ENCODE measurements at places on chromosomes 6 and 20.

GRCh38 chr6:28764761-28765282, 159.0 kb downstream of the TRIM27 start:
- DNase-seq: no peak

GRCh38 chr20:50624351-50625016, 66.9 kb downstream of the RIPOR3 start:
- DNase-seq: no peak

- DNase-seq: no peak
These were observed 200.6 kb downstream of the GMPR start for GRCh38 chr6:16438718-16439591.

- no peak for DNase-seq
These were observed 680 bp downstream of the LATS1 start for GRCh38 chr6:149717255-149717587.

GRCh38 chr6:37794825-37795224, 24.7 kb upstream of the ZFAND3 start:
- no peak for DNase-seq

GRCh38 chr20:50545126-50545525, 34.9 kb downstream of the PTPN1 start:
- DNase-seq: no peak

DNA sequence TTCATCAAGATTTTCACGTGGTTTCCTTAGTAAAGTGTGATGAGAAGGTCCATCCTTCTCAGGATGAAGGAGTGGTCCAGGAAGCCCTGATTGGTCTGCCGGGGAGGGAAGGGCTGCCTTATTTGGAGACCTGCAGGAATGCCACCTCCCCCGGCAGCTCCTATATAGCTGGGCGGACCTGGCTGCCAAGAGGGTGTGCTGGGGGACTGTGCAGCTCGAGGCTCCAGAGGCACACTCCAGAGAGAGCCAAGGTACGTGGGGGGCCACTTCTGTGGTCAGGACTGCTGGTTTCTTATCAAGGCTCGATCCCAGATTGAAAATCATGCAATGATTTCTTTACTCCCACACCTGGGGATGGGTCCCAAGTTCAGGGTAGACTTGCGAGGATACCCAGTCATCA, at the start of gene PRND:
Gene PRND, plus strand, starts transcription at position 191 of the 400 bp plus-strand sequence. CDS start 2,643 bp downstream, outside the sequence.
- DNase-seq: no peak

DNA sequence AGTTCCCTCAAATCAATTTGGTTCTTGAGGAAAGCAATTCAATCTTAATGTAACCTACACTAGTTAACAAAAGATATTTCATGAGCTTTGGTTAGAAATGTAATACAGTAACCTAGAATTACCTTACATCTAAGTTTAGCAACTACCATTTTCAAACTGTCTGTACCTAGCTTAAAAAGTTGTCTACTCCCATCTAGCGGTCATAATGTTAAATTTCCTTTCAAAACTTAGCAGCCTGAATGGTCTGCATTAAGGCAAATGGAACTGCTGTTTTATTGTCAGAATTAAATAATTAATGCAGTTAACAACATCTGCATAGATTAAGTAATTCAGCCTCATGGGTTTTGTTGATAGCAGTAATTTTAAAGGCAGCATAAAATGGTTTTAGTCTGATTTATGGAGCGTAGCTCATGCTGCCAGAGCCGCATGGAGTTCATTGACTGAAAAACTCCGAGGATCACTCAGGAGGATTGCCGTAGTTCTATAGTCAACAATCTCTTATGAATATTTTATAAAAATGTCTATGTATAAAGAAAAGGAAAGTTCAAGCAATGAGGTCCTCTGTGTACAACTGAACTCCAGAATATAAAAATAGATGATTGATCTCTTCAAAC, 485.4 kb upstream of the MANEA start:
- no peak for DNase-seq

GRCh38 chr20:31674895-31675827, 37.4 kb downstream of the COX4I2 start:
- peak; percentile 44 for DNase-seq

- no peak for DNase-seq
These were observed 4.5 kb downstream of the NRN1 start for GRCh38 chr6:6002005-6002847.

GRCh38 chr20:61773926-61774587, 291.6 kb downstream of the TAF4 start:
- no peak for DNase-seq

DNA sequence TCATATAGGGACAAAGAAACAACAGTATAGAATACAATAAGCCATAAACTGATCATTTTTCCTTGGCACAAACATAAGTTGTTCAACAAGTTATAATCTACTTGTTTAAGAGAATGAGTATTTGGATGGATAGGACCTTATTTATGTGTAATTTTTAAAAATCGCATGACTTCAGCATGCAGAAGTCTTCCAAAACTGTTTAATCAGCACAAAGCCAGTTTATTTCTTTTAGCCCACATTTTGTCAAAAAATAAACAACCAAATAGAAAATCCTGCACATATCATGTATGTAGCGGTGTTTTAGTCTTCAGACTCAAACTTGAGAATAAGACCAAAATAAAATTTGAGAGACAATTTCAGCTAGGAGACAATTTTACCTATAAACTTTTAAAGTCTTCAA, 304.7 kb downstream of the TRDN start:
- no peak for DNase-seq

DNA sequence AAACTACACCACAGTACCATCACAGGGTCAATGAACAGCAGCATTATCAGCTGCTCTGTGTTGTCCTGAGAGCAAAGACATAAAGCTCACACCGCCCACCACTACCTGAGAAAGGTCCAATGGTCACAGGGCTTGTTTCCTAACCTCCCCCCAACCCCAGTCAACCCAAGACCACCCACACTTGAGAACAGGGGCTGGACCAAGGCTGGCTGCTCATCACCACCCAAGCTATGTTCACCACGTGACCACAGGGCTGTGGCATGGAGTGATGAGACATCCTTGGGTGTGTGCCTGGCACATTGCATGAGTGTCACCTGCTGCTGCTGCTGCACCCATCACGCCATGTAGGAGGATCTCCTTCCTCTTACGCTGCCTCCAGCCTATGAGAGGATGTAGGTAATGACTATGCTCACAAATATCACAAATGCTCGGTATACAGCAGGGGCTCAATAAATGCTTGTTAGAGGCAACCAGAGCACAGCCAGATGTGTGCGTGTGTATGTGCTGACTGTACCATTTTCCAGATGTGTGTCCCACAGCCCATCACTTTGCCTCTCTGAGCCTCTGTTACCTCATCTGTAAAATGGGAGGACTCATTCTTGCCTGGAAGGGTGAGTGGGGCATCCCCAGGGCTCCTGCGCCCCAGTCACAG, 23.3 kb upstream of the SIRPA start:
- DNase-seq: no peak

- no peak for DNase-seq
These were observed 29.9 kb downstream of the COX4I2 start for GRCh38 chr20:31667315-31668285.

DNA sequence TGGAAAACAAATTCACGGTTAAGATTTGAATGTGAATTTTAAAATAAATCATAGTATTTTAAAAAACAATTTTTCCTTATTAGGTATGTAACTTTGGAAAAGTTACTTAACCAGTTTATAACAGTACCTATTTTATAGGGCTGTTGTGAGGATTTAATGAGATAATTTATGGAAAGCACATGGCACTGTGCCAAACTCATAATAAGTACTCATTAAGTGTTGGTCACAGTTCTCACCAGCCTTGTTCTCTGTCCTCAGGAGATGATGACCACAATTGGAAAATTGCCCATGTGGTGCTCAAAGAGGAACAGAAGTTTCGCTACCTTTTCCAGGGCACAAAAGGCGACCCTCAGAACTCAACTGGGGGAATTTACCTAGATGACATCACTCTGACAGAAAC, 39.6 kb downstream of the MEP1A start:
- no peak for DNase-seq

DNA sequence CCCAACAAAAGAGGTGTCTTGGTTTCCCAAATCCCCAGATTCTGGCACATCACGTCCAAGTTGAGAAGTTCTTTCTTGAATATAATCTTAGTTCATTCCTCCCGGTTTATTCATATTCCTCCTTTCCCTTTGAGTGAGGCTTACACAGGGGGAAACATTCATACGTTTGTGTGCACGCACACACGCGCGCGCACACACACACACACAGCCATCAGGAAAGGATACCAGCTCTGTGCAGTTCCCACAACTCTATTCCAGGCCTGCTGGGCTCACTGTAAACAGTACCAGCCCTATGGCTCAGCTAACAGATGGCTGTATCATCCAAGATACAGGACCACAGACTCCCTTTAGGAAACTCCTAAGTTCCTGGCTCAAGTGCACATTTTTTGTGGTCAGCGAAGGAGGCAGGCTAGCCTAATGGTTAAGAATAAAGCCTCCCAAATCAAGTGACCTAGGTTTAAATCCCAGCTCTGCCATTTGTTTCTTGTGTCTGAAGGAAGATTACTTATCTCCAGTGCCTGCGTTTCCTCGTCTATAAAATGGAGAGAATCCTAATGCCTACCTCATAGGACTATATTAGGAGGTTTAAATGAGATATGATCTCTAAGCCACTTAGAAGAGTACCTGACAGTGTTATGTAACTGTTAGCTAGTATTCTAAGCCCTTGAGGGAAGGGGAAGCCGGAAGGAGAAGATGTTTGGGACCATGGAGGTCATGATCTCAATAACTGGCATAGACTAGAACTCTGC, 3.7 kb upstream of the TAF8 start:
- DNase-seq: no peak

- DNase-seq: no peak
These were observed 27.8 kb upstream of the FAM110A start for GRCh38 chr20:805713-806112.

DNA sequence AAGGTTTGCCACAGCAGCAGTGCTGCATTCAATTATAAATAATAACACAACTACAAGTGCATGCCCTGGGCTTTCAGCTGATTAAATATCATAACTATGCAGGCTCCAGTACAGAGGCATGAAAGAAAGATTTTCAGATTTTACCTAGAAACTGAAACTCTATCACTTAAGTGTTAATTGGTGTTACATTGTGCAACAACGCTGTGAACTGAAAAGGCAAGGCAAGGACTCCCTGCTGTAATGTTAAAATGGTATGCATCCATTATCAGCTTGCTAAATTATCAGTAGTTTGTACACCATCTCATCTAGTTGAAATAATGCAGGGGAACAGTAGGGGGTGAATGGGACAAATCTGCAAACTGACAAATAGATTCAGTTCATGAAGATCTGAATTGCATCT, 976.7 kb upstream of the MANEA start:
- no peak for DNase-seq

DNA sequence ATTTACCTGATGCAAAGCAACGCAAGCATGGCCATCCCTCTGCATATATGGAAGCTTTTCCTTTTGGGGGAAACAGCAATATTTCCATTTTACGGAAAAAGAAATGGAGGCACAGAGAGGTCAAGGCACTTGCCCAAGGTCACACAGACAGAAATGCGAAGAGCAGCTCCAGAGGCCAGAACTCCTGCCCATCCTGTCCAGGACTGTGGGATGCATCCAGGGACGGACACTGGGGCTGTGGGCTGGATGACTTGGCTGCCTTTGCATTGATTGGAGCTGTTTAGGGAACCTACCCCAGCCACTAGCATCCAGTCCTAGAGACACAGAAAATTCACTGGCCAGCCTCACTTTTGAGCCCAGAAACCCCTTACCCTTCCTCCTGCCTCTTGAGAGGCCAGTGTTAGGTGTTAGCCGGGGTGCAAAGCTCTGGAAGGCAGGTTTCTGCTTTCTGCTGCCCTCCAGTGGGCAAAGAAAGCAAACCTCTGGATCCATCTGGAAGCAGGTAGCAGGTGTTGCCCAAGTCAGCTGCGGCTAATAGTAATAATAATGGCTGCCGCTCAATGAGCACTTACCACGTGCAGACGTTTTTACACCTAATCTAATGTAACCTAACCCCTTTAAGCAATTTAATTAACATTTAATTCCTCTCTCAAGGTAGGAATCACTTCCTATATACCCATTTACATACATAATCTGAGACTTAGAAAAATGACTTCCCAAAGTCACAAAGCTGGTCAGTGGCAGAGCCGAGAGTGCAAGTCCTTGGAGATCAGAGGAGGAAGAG, 31.7 kb upstream of the CCN5 start:
- peak; percentile 20 for DNase-seq

- DNase-seq: no peak
These were observed 133.9 kb upstream of the BTN3A2 start for GRCh38 chr6:26231006-26231587.

GRCh38 chr6:85348643-85349042, 101.2 kb upstream of the NT5E start:
- DNase-seq: no peak

DNA sequence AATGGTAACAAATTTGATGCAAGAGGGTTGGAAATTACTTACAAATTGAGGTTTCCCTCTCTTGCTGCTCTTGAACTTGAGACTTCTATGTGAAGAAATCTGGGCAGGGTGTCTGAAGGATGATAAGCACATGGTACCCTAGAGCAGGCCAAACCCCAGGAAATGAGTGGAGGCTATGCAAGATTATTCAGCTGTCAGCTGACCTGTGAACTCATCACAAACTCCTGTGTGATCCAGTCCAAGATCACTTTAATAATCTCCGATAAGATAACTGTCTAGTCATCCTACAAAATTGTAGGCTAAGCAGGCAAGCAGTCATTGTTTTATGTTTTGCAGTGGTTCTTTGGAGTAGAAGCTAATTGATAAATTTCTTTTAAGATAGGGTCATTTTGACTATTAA, 213.1 kb downstream of the BTBD3 start:
- no peak for DNase-seq

DNA sequence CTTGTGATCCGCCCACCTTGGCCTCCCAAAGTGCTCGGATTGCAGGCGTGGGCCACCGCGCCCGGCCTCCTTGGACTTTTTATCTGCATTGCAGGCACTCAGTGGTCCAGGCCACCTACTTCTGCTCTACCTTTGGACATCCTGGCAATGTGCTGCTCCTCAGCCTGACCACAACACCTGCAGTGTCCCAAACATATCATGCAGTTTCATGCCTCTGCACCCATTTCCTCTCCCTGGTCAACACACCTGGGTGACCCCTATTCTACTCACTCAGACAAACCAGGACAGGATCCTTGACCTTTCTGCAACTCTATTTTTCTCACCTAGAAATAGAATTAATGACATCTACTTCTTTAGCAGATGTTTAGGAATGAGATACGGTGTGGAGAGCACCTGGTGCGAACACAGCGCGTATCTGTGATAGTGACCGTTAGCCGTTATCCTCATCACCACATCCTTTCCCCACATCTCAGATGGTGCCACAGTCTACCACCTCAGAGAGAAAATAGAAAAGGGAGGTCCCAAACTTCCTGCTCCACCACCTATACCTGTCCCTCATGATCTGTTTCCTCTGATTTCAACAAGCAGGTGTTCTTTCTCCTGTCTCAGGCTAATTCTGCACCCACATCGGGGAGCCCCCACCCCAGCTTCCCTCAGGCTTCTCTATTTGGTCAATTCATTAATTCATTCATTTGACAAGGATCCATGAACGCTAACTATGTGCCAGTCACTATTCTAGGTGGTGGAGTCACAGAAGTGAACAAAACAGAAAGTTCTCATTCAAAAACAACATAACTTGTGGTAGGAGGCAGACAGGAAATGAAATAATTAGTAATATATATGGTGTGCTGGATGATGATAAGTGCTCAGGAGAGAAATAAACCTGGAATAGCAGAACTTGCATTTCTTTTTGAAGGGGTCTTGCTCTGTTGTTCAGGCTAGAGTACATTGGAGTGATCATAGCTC, 4.3 kb upstream of the BTN3A2 start:
- DNase-seq: no peak

- no peak for DNase-seq
These were observed 316.2 kb downstream of the DHX35 start for GRCh38 chr20:39278230-39278788.

GRCh38 chr6:102015431-102015830, 621.9 kb downstream of the GRIK2 start:
- DNase-seq: no peak
